ENCODE measurements at places on chromosomes 3 and 15.
A peak's percentile ranks its signal among the peaks of the same experiment; 100 is the strongest.

DNA sequence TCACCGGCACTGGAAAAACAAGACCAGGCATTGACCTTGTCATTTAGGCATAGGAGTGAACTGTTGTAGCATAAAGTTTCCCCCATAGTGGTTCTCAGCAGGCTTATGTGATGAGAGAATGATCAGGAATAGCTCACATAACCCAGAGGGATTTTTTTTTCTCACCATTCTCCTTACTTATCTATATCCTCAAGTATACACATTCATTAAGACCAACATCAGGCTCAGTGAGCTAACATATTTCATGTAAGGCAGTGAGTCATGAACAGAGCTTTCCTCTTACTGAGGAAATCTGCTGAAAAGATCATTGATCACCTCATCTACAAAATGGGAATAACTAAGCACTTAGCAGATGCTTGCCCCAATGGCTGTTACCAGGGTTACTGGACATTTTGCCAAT lies 396.6 kb upstream of the TMCO5A start:
- DNase-seq, result no peak

- DNase-seq, result no peak
Observed at GRCh38 chr15:57017024-57017423, 98.6 kb downstream of the TCF12 start.

GRCh38 chr15:65580287-65580686 lies 30.6 kb downstream of the INTS14 start:
- DNase-seq, result no peak

GRCh38 chr3:37739579-37740290 lies 121.9 kb upstream of the CTDSPL start:
- DNase-seq, result no peak

- no peak for DNase-seq
Observed at GRCh38 chr3:183300996-183301562, 48.0 kb downstream of the B3GNT5 start.

- no peak for DNase-seq
Observed at GRCh38 chr15:73928241-73928579, 1.9 kb downstream of the LOXL1 start.

GRCh38 chr3:32456429-32457130 lies 46.1 kb downstream of the CMTM6 start:
- no peak for DNase-seq

- no peak for DNase-seq
Observed at GRCh38 chr15:89631902-89632264, 23.4 kb downstream of the KIF7 start.

- DNase-seq, result no peak
Observed at GRCh38 chr3:149493315-149494021, 19.0 kb downstream of the TM4SF4 start.

DNA sequence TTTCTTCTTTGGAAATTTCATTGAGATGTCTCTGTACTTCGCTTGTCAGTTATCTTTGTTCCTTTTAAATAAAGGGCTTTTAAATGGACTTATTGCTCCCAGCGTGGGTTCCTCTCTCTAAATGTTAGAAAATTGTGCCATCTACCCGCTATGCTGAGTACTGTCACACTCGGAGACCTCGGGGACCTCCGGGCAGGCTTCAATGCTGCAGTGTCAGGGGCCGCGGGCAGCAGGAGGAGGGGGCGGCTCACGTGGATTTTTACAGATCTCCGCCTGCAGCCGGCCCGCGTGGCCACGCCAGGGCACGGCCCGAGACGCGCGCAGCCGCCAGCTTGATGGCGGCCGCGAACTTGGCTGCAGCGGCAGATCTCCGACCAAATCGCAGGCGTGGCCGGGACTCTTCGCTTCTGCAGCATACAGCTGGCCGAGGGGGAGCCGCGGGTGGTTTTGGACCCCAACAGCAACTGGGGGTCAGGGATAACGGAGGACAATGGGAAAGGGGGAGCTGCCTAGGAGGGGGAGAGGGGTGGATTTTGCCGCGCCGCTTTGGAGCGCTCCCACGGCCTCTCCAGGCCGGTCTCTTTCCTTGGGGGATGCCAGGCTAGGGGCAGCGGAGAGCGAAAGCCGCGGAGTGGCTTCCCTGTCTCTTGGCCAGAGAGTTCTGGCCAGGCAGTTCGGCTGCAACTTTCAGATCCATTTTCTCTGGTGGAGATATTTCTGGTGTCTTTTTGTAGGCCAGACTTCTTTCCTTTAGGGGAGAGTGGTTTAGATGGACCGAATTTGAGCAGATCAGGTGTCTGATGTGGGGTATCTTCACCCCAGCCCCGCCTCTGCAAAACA lies 15.3 kb downstream of the NR2F2 start:
- peak; percentile 73 for DNase-seq

- DNase-seq, result no peak
Observed at GRCh38 chr3:108096532-108097321, 5.9 kb upstream of the CD47 start.

DNA sequence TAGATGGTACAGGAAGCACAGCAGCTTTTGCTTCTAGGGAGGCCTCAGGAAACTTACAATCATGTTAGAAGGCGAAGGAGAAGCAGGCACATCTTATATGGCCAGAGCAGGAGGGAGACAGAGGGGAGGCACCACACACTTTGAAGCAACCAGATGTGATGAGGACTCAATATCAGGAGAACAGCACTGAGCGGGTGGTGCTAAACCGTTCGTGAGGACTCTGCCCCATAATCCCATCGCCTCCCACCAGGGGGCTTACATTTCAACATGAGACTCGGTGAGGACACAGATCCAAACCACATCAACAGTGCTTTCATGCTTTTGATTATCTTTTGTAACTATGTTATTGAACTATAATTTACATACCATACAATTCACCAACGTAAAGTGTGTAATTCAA lies 7.6 kb upstream of the TMEM44 start:
- peak; percentile 31 for DNase-seq

GRCh38 chr15:75436881-75437280 lies 14.6 kb downstream of the SIN3A start:
- no peak for DNase-seq

DNA sequence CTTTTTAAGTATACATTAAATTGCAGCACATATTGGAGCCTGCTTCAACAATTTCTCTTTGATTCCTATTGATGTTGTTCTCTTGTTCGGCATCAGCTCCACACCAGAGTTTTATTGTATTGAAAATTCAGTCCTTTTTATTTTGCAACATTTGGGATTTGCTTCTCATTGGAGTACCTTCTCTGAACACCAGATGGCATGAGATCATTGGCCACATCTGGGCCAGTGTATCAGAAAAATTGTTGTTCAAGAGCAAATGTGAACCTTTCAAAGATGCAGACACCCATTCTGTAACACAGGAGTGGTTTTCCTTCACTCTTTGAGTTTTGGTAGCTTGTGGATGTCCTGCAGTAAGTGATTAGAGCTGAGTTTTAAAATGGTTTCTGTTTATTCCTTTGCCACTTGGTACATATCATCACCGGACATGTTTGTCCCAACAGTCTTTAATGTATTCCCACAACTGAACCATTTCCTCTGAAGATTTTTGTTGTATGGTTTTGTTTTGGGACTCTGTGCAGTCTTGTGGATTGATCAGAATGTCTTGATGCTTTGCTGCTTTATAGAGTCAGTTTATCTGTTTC lies 96.1 kb downstream of the MCTP2 start:
- DNase-seq, result peak; percentile 20

DNA sequence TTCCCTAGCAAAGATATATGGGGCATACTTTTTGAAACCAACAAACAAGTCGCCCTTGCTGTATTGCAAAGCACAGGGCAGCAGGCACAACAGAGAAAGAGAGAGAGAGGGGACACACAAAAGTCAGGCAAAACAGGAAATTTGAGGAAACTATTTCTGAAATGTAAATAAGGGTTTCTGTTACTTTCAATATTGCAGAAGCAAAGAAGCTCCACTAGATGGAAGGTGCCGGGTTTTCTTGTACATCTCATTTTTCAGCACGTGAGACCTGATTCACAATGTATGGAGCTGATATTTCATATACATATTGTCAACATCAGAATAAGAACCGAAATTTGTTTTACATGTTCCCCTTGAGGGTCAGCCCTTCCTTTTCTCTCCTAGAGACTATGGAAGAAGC lies 127.4 kb downstream of the FOXP1 start:
- DNase-seq, result no peak

DNA sequence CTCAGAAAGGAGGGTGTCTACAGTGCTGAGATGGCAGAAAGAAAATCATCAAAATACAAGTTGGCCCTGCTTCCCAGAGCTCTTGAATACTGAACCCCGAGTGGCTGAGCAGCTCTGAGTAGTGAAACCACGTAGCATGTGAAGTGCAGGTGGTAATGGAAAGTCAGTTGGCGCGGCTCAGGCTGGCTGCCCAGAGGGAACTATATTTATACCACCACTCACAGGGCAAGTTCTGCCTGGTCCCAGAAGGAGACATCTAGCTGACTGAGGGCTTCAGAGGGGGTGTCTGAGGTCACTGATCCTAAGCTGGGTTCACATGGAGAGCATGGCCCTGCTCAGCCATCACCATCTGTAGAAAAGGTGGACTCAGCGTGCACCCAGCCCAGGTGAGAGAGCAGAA lies 129.6 kb upstream of the AGBL1 start:
- no peak for DNase-seq

DNA sequence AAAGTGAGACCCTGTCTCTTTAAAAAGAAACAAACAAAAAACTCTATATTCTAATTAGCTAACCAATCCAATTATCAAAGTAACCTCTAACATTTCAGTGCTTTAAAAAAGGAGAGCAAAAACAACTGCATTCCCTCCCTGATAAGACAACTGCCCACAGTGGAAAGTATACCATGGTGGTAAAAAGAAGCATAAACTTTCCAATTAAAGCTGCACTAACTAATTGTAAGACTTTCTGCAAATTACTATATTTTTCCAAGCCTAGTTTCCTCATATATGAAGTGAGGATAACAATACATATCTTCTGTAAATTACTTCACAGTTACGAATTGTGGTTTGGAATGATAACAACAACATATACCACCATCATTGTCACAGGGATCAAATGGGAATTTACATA lies 35.5 kb downstream of the STAG1 start:
- DNase-seq, result no peak

- DNase-seq, result no peak
Observed at GRCh38 chr15:44775953-44776352, 39.6 kb downstream of the TRIM69 start.

- DNase-seq, result no peak
Observed at GRCh38 chr3:197186887-197187588, 111.4 kb downstream of the DLG1 start.

DNA sequence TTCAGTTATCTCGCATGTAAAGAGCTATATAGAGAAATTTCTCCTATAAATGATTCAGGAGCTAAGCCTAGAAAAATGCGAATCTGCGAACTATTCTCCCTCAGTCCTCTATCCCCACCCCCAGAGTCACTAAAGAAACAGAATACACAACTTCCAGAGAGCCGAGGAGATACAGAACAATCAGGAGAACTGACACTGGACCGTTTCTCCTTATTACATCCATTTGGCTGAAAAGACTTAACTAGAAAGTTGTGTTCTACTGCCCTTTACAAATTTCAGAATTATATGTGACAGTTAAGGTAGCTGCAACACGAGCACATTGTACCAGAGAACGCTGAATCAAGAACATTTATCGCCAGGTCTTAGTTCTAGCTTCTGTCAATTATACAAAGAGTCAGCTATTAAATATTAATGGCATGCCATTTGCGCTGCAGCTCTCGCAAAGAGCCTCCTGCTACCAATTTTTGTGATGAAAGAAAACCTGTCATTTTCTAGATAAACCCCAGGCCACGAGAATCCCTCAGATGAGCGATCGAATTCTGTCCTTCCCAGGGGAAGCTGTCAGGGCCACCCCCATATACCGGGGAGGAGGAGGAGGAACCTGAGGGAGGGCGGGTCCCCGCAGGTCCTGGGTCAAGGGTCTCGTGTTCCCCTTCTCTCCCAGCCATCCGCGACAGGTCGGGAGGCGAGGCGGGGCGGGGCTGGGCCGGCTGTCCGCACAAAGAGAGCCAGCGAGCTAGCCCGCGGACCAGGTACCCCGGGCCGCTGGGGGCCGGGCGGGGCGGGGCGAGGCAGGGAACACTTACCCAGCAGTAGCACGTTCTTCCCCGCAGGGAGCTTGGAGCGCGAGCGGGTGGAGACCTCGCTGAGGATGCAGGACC lies 878 bp downstream of the DYNC1LI1 start:
- DNase-seq, result peak; percentile 50

DNA sequence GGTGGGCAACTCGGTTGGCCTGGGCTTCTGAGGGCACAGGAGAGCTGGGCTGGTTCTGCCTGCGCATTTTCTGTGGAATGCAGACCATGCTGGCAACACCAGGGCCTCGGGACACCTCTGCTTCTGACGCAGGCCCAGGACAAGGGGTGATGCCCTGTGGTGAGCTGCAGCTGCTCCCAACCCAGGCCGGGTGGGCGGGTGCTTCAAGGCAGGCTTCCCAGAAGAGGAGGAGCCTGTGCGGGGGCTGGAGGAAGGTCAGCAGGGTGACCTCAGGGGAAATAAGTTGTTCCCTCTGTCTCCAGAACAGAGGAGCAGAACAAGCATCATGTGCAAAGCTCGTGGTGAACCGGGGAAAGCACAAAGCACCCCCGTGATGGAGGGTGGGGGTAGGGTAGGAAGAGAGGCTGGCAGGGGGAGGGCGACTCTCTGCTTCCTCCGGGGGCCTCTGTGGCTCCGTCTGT lies 11.0 kb upstream of the PLXNA1 start:
- DNase-seq, result peak; percentile 28

- DNase-seq, result no peak
Observed at GRCh38 chr15:53158995-53159394, 368.9 kb upstream of the ONECUT1 start.

GRCh38 chr3:186880406-186880805 lies 37.9 kb downstream of the ADIPOQ start:
- no peak for DNase-seq

DNA sequence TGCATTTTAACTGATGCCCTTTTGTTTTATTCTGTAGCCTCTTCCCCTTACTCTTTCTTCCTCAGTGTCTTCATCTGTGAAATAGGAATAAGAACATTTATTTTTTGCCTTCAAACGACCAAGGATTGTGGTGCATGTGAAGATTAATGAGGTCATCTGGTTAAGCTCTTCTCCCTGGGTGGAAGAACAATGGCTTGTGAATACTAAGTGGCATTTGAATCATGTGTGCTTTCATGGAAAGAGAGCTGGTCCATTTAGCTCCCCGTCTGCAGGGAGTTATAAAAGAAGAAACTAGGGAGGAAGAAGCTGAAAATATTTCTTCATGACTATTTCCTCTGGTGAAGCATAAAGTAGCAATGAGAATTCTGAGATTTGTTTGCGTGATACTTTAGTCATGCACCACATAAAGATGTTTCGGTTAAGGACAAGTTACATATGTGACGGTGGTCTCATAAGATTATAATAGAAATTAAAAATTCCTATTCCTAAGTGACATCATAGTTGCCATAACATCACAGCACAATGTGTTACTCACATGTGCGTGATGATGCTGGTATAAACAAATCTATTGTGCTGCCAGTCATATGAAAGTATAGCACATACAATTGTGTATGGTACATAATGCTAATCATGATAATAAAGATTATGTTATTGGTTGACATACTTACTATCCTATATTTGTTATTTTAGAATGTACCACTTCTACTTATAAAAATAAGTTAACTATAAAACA lies 374.3 kb downstream of the RBMS3 start:
- DNase-seq, result no peak

GRCh38 chr15:43241100-43241499 lies 20.3 kb upstream of the EPB42 start:
- no peak for DNase-seq
